IPS-NIHi11 (cell line): ENCODE measurements at places on chromosomes 4 and X.

GRCh38 chr4:183772361-183772760, 113.3 kb downstream of the TRAPPC11 start:
- no peak for DNase-seq

DNA sequence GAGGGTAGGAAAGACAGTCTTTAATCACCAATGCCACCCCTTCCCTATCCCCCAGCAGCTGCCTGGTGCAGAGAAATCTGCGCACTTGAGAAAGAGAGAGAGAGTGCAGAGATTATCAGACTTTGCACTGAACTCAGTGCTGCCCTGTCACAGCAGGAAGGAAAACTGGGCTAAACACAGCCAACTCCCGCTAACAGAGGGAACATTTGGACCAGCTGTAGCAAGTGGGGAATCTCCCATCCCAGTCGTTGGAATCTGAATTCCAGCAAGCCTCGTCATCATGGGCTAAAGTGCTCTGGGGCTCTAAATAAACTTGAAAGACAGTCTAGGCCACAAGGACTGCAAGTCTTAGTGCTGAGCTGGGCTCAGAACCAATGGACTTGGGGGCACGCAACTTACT, 168.7 kb downstream of the DLG3 start:
- no peak for DNase-seq

GRCh38 chrX:128698573-128699181, 646.5 kb upstream of the ACTRT1 start:
- no peak for DNase-seq

DNA sequence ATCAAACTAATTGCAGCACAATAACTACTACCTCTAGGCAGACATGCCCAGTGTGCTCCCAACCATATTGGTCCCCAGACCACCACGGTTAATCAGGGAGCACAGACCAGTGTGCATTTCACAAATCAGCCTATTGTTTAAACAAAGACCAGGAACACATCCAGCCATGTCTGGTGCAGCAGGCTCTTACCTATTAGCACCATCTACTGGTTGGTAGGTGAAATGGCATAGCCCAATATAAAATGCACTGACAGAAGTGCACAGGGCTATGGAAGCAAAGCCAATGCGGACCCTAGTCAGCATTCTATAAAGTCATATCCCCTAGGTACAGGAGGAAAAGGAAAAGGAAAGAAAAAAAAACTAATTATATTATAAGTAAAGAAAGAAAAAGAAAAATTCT, 15.5 kb upstream of the CYLC1 start:
- DNase-seq: peak; percentile 28

DNA sequence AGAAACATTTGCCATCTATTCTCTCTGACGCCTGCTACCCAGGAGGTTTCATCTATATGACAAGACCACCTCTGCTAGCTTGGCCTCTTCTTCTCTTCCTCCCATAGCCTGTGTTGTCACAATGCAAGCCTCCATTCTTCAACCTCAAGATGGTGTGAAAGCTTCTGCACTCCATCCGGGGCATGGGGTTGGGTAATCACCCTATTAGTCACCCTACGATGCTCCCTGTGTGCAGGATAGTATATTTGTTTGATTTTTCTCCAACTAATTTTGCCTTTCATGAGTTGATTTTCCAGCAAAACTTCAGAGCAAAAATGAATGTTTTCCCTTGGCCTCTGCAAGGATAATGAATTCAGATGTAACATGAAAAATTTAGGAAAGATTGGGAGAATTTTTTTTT, 128.0 kb upstream of the STS start:
- DNase-seq: no peak

- no peak for DNase-seq
These were observed 238.5 kb downstream of the RASL11B start for GRCh38 chr4:53100501-53101190.

DNA sequence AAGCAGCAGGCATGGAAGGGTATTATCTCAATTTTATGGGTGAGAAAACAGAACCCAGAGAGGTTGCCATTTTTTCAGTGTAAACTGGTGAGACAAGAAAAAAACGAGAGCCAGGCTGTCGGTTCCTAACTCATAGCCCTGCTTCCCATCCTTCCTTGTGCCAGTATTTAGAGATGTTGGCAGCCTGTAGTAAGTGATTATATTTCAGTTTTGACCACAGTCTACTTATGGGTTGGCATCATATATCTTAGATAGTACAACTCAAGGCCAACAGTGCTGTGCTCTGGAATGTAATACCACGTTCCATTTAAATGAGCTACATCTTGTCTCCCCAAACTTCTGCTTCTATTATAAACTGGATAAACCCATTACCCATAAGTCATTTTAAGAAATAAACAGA, 40.8 kb downstream of the XK start:
- no peak for DNase-seq

GRCh38 chr4:20992002-20992401, 291.7 kb downstream of the PACRGL start:
- DNase-seq: no peak

GRCh38 chr4:14653338-14653737, 348.9 kb upstream of the CPEB2 start:
- no peak for DNase-seq
